ENCODE measurements at places on chromosomes 2 and 18. TPM values are rescaled to one million over a fixed set of nuclear protein-coding genes. Genes with fewer than 3 reads are reported as not detected.

Gene ANKRD30B
- total RNA-seq, result not detected

Gene KCNK3
- 4.2 TPM for total RNA-seq

Gene EN1
- not detected for total RNA-seq

Gene HOXD4
- not detected for total RNA-seq

Gene NEB
- 1.7 TPM for total RNA-seq

Gene ASB18
- not detected for total RNA-seq
